ENCODE measurements at places on chromosomes 3 and 15.

DNA sequence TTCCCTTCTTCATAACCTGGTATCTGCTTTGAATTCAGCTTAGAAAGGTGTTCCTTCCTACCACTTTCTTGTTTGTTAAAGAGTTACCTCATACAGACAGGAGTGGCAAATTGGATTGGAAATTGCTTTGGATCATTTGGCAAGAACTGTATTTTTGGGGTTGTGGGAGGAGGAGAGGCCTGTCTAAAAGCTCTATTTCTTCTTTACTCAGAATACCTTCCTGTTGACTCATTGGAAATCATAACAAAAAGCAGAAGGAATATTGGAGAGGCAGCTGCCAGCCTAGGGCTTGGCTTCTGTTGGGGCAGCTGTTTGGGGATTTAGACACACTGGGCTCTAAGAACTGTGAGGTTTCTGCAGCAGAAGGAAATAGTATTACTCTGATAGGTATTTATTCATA lies 14.2 kb downstream of the IQGAP1 start:
- peak; percentile 29 for DNase-seq

- DNase-seq: no peak
Measured at GRCh38 chr15:88818920-88819319, 15.7 kb downstream of the ACAN start.

DNA sequence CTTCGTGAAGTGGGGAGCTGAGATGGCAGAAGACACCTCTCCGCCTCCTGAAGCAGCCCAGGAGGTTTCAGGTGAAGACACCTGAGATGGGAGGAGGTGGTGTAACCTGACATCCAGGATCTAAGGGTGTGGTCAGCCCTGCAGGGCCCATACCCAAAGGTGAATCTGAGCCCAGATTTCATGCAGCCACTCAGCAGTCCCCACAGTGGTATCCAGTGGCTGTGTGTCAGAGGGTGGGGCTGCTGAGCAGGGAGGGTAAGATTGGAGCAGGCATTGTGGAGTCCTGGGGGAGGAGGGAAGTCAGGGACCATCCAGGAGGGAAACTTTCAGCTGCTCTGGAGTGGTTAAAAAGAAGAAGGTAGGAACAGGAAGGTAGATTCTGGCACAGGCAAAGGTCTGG lies 46.0 kb upstream of the SMAD6 start:
- DNase-seq: no peak

GRCh38 chr3:54625805-54626787 lies 301.8 kb downstream of the LRTM1 start:
- no peak for DNase-seq

GRCh38 chr15:66261056-66261455 lies 7.5 kb upstream of the MEGF11 start:
- no peak for DNase-seq

DNA sequence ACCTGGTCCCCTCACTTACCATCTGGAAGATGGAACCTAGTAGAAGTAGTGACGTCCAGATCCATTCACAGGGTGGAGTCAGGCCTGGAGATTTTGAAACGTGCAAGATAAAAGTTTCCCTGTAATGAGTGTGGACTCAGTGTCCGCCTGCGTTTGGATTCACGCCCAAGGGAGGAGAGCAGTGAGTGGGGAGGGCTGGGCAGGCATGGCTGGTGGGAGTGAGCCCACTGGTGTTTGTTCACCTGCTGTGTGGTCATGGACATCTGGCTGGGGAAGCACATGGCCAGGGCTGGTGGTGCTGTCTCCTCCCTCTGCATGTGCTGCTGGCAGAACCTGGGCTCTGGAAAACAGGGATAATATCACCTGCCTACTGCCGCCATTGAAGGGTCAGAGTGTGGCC lies 37.0 kb downstream of the RLBP1 start:
- DNase-seq: no peak

DNA sequence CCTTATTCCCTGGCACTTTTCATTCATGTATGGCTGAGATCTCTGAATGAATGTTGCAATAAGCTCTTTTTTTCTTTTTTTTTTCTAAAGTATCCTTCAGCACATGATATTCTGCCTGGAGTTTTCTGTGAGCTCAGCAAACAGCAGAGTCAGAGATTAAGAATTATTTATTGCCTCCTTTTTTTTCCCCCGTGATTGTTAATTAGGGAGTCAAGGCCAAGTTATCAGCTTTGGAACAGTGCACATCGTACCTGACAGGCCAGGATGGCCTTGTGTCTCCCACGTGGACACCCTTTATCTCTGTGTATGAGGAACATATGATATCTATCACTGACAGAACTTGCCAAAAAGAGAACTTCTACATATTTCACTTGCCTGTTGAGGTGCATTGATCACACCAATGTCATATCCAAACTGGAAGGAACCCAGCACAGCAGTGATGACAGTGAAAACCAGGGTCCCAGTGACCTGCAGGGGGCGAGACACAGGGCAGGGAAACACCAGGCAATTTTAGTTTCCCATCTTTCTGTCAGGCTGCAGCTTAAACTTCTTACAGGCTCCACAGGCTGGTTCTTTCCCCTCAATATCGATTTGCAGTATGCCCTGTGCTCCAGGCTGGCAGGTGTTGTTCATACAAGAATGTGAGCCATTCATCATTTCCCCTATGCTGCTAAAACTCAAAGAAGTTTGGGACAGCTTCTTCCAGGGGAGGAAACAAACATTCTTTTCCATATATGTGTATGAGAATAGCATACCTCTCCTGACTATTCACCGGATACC lies 8.2 kb downstream of the SLC2A2 start:
- DNase-seq: no peak

- DNase-seq: no peak
Measured at GRCh38 chr15:84822653-84823281, 5.6 kb downstream of the ALPK3 start.

DNA sequence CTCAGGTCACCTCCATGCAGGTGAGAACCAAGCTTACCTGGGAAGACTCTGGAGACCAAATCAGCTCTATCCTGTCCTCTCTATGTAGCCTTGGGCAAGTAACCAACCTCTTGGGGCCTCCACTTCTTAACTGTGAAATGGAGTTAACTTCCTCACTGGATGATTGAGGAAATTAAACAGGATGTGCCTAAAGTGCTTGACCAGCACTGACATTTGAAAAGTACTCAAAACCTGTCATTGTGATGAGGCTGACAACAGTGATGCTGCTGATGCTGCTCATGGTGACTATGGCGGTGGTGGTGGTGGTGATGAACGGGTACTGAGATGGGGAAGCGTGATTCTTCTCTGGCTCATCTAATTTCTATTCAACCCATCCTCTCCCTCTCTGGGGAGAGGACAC lies 22.3 kb downstream of the VIPR1 start:
- no peak for DNase-seq

GRCh38 chr3:101413656-101414055 lies 93.3 kb upstream of the IMPG2 start:
- DNase-seq: no peak

- no peak for DNase-seq
Measured at GRCh38 chr3:187044206-187044605, 95.1 kb downstream of the RPL39L start.

- no peak for DNase-seq
Measured at GRCh38 chr3:72317491-72317890, 530.8 kb downstream of the SHQ1 start.

DNA sequence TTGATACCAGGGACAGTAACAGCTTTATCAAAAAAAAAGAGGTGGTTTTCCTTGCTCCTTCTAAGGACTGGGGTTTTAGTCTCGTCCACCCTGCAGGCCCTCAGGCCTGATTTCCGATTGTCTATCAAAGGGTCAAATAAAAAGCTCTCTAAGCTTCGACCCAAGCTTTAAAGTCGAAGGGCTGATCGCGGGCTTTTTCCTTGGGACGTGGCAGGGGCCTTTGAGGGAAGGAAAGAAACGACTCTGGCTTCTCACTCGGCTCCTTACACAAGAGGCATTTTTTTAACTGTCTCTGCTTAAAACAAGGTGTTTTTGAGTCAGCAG lies 354 bp upstream of the KLHL24 start:
- no peak for DNase-seq

GRCh38 chr3:187748050-187748481 lies 2.8 kb upstream of the BCL6 start:
- peak; percentile 82 for DNase-seq

GRCh38 chr3:140128631-140129030 lies 193.6 kb downstream of the CLSTN2 start:
- peak; percentile 25 for DNase-seq

GRCh38 chr3:11580645-11581044 lies 63.1 kb downstream of the VGLL4 start:
- DNase-seq: no peak

DNA sequence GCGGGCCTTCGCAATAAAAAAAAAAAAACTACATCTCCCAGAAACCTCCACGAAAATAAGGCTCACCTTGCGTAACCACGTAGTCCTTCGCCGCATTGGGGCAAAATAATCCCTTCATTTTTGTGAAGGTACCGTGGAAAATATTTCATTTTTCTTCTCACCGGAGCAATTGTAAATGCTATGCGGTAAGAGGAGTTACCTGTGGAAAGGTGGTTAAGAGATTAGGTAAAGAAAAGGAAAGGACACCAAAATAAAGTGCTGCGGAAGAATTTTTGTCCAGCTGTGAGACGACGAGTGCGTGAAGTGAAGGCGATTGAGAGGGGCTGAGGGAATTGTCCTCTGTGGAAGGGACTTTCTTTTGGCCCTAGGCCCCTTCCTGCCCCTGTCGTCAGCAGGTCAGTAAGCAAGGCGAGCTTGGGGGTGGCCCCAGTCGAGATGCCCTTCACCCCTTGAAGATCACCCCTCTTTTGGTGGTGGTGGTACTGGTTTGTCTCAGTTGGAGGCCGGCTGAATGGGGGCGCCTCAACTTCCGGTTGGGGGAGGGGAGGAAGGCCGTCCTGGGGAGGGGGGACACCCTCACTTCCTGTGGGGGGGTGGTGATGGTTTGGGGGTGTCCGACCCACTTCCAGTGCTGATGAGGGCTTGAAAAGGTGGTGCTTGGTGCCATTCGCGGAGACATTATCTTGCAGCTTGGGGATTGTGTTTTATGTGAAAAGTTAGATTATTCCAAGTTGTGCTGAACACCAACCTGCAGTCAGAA lies at the start of gene HMG20A:
HMG20A (plus strand) TSS at position 279 of the 760 bp plus-strand sequence. CDS start 37,520 bp downstream, outside the sequence.
- peak; percentile 80 for DNase-seq

- DNase-seq: no peak
Measured at GRCh38 chr15:58952751-58953150, 19.3 kb upstream of the SLTM start.

DNA sequence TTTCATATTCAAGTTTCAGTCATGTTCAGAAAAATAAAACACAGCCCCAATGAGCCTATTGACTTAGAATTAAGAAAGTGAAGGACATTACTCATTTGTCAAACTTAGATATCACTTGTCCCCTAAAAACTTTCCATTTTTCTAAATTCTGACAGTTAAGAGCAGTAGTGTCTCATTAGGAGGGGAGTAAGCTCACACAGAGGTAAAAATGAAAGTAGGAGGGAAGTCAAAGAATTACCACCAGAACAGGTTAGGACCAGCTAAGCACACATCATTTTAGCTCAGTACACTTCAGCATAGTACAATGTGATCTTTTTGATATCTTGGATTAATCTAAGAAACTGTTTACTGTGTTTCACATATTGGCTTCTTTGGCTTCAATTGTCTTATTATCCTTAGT lies 64.3 kb downstream of the OSTN start:
- DNase-seq: no peak

DNA sequence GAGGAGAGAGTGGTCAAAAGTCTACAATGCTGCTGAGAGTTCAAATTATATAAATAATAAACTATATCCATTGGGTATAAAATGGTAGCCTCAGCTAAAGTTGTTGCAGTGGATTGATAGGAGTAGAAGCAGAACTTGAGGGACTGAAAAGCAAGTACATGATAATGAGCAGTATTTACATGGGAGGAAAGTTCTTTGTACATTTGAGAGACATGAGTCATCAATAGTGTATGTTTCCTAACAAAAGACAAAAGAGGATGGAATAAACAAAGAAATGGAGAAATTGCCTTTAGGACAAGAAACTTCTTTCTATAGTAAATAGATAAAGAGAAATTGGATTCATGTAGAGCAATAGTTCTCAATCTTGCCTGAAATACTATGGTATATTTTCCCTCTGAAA lies 110.0 kb upstream of the PLSCR5 start:
- no peak for DNase-seq

DNA sequence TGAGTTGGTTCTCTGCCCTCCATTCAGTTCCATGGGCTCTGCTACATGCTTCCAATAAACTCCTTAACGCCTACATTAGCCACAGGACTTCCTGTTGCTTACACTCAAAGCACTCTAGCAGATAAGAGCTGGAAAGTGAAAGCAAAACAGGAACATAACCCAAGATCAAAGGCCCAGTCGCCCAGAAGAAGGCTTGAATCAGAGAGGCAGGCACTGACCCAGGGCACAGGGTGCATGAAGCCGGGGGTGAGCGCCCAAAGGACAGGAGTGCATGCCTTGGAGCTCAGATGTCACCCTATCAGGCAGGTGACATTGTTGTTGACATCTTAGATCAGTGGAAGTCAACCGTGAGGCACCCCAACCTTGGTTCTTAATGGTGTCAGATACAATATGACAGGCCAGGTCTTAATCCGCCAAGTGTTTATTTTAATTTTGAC lies 235.1 kb downstream of the UACA start:
- DNase-seq: peak; percentile 66

DNA sequence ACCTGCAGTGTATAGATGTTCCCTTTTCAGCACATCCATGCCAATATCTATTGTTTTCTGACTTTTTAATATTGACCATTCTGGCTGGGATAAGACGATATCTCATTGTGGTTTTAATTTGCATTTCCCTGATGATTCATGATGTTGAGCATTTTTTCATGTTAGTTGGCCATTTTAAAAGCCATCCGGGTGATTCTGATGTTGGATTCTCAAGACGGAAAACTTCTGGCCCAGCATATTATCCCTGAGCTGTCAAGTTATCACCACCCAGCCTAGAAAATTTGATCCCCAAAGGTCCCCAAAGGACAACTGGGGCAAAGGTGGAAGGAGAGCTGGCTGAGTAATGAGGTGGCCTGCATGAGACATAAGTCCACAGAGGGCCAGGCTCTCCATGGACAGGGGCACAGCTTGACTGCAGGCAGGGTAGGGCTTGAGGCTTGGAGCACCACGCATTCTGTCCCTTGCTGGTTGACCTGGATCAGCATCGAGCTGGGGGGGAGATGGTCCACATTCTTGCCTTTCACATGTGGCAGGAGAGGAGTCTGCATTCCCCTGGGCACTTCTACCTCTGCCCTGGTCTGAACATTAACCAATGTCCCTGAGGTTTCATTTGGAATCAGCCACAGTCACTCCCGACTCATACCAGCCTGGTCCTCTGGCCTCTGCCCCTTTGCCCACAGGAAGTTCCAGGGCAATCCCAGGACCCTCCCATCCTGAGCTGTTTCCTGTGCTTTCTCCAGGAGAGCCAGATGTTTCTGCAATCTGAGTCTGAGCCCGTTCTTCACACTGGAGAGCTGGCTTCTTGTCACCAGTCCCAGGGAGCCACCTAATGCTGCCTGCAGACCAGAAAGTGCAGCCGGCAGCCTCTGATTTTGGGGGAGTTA lies 69.2 kb downstream of the ISG20 start:
- no peak for DNase-seq

- no peak for DNase-seq
Measured at GRCh38 chr3:127911421-127911931, 3.6 kb upstream of the KBTBD12 start.

GRCh38 chr15:75666823-75667501 lies 19.2 kb downstream of the SNX33 start:
- DNase-seq: peak; percentile 37
